ENCODE measurements at places on chromosomes 2 and 18.
A peak's percentile ranks its signal among the peaks of the same experiment; 100 is the strongest.

GRCh38 chr2:45962177-45962921 is 310.9 kb downstream of the PRKCE start:
- DNase-seq, result peak; percentile 70

DNA sequence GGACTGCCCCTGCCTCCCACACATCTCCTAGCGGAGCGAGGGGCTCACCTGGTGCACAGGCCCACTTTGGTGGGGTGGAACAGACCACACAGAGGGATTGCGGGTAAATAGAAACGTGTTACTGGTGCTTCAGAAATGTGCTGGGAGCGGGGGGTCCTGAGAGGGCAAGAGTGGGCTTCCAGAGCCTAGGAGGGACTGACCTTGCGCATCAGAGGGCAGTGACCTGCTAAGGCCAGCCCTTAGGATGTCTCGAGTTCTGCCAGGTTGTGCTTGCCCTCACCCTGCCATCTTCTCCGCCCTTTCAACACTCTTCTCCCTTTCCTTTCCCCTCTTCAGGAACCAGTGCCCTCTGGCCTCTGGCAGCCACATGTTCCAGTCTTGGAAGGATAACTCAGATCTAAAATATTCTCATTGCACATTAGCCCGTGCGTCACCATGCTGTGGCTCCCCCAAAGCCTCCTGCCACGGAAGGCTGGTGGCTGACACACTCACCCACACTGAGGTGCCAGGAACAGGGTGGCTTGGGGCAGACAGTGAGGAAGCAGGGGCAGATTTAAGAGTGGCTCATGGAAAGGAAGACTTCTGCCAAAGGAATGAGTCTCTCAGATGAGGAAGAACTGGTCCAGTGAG is 89.6 kb downstream of the MCFD2 start:
- DNase-seq, result peak; percentile 28

GRCh38 chr2:75960472-75961009 is 249.8 kb upstream of the GCFC2 start:
- no peak for DNase-seq

DNA sequence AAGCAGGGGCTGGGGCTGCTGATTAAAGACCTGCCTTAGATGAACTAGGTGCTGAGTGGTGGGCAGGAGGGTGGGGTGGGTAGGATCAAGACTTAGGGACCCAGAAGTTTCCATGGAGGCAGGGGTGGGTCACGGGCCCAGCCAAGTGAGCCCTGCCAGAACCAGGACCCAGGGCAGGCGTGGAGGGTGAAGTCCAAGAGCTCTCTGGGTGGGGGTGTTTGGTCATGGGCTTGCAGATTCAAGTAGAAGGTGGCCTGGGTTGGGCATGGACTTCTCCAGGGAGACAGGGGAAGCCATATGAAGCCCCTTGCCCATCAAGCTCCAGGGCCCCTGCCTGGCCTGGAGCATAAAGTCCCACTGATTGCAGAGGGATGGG is 168.8 kb downstream of the SMAD7 start:
- DNase-seq, result no peak

GRCh38 chr2:17579605-17580318 is 39.3 kb downstream of the VSNL1 start:
- DNase-seq, result no peak

DNA sequence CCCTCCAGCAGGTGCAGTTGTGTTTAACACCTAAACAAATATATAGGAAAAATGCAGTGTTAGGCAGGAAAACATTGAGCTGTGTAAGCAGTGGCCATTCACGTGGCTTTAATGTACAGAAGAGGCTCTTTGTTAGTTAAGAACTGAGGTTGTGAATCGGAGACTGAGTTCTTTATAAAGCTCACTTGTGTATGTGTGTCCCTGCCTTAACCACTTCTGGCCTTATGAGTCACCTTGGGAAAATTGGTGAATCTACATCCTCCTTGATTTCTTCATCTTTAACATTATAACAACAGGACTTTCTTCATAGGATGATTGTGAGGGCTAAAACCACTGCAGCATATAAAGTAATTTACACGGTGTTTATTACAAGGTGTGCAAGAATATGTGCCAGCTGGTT is 188.4 kb upstream of the TPO start:
- DNase-seq, result no peak

DNA sequence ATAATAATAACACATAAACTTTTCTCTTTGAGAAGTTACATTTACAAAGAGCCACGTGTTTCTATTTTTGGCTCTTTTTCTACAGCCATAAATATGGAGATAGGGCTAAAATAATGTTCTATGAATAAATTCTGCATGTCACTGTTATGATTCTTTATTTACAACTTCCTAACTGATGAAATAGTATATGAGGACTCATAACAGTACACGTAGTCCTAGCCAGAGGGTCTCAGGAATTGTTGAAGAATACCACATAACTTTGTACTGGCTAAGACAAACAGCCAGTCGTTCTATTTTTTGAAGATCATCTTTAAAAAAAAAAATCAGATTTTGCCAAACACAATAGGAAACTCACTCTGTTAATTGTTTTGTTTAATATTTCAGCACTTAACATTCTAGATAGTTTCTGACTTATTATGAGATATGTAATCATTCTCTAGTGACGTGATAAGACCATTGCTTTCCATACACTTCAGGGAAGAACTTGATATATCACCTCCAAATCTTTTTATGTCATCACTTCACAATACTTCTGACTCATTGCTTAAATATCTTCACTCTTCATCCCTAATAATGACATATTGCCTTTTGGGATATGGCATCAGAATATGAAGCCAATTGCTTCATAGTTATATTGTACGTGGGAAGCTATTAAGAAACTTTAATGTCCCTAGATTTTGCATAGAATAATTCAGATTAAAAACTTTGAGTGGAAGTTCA is 256.1 kb downstream of the XIRP2 start:
- no peak for DNase-seq

DNA sequence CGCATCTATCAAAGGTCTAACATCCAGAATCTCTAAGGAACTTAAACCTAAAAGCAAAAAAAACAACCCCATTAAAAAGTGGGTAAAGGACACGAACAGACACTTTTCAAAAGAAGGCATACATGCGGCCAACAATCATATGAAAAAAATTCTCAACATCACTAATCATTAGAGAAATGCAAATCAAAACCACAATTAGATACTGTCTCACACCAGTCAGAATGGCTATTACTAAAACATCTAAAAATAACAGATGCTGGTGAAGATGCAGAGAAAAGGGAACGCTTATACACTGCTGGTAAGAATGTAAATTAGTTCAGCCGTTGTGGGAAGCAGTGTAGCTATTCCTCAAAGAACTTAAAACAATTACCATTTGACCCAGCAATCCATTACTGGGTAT is 38.0 kb downstream of the PPP3R1 start:
- DNase-seq, result no peak

DNA sequence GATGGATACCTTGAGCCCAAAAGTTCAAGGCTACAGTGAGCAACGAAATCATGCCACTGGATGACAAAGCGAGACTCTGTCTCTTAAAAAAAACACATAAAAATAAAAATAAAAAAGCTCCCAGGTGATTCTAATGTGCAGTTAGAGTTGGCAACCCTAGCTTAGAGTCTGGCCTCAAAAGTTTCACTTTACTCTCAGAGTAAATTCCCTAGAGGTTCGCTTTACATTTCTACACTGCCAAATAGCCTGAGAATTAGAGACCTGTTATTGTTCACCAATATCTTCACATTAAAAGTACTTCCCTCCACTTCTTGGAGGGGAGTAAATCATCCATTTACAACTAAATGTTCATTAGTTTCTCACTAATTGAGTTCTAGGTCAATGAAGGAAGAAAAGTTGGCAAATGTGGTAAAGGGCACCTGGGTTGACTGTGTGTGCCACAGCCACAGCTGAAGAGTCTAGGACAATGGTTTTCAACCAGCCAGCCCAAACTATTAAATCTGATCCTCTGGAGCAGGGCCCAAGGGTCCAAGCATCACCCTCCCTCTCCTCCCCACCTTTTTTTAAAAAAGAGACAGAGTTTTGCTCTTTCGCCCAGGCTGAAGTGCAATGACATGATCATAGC is 15.2 kb upstream of the TMEM37 start:
- DNase-seq, result no peak

DNA sequence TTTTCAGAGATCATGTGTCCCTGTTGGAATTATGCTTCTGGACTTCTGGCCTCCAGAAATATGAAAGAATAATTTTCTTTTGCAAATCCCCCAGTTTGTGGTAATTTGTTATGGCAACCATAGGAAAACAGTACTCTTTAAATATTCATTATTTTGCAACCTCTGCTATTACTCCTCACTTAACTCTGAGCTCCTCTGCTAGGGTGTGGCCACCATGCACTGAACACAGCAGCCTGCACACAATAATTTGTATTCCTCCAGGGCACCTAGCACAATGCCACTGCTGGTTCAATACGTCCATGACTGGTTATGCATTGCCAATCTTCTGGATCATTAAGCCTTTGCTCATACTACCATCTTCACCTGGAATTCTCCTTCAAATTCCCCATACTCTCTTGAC is 232.0 kb downstream of the CNTNAP5 start:
- DNase-seq, result no peak

DNA sequence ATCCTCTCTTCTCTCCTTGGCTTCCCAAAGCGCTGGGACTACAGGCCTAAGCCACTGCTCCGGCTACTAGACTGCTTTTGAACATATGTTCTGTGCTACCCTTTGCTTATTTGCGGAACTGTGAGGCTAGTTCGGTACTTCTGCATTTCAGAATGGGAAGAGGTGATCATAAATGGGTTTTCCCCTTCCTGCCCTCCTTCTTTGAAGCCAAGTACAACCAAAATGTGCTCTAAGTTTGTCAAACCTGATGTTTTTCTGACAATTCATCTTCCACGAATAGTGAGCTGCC is 1.7 kb upstream of the ESCO1 start:
- no peak for DNase-seq

DNA sequence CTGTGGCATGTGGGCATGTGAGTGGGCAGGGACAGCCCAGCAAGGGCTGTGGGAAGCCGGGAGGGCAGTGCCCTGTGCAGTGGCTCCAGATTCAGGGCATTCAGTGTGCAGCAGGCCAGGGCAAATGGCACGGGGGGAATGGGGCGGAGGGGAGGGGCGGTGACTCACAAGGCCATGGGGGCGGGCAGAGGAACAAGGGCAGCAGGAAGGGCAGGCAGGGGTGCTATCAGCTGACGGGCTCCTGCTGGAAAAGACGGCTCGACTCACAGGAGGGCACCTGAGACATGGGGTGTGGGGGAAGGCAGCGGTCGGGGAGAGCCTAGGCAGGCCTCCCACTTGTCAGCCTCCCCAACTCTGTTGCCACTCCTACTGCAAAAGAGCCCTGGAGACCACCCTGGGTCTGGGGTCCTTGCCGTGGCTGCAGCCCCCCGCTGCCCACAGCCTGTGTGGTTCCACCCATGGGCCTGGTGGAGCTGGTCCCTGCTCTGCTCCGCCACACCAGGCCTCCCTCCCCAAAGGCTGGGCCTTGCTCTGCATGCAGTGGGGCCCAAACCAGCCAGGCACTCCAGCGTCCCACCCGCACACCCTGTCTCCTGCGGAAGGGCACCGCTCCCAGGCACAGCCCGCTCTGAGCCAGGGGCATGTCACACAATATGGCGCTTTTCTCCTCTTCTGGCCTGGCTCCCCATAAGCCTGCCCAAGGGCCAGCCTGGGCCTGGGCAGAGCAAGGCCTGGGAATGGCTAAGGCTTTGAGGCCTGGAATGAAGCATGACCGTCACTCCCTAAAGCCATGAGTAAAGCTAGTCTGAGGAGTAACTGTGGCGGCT is 25.9 kb downstream of the HS6ST1 start:
- DNase-seq, result no peak

DNA sequence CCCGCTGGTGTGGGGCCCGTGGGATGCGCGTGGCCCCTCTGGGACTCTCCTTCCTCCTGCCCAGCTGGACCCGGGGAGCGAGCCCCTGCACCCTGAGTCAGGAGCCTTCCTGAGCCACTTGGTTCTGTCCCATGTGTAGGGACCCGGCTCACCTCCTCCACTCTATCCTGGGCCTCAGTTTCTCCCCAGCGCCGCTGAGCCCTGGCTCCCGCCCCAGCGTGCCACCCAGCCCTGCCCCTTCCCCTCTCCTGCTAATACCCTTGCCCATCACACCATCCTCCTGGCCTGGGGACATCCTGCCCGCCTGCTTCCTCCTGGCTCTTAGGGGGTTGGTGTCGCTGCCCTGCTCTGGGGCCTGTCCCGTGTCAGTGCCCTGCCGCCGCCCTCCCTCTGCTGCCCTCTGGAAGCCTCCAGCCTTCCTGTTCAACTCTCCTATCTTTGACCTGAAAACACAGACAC is 24.8 kb downstream of the GPC1 start:
- DNase-seq, result peak; percentile 62
